ENCODE measurements at places on chromosomes 13 and 19.
A peak's percentile ranks its signal among the peaks of the same experiment; 100 is the strongest.

- DNase-seq = no peak
Observed at GRCh38 chr13:98976338-98976737, 1.5 kb downstream of the DOCK9 start.

DNA sequence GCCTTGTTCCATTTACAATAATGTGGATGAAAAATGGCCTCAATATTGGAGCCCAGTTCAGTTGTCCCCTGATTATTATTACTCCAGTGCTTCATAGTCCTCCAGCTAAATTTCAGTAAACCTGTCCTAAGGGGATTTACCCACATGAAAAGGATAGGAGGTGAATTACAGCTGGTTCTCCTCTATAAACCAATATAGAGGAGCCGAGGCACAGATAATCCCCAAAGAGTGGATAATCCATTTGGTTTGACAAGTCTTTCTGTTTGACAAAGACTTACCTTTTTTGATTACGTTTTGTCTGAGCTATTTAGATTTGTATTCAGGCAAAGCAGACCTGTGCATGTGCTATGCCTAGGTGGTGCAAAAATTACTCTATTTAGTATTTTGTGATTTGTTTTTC, 2.7 kb downstream of the CNMD start:
- no peak for DNase-seq

DNA sequence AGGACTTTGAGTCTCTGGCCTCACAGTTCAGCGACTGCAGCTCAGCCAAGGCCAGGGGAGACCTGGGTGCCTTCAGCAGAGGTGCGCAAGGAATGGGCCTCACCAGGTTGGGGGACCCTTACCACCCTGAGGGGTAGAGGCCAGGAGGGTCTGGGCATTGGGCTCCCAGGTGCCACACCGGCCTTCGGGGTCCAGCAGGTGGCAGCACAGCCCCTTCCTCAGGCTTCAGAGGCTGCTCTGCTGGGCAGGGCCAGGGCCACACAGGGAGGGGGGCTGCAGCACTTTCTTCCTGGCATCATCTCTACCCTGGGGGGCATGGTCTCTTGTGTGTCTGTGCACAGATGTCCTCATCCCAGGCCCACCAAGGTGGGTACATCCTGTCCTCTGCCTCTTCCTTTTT, 12.9 kb downstream of the PIN1 start:
- no peak for DNase-seq

- no peak for DNase-seq
Observed at GRCh38 chr19:1874554-1875185, 10.6 kb downstream of the ABHD17A start.

GRCh38 chr13:94312511-94313216, 166.8 kb downstream of the DCT start:
- peak; percentile 64 for DNase-seq

- DNase-seq = no peak
Observed at GRCh38 chr13:99566125-99567083, 65.1 kb downstream of the TM9SF2 start.

GRCh38 chr13:48526286-48526685, 6.6 kb downstream of the RCBTB2 start:
- no peak for DNase-seq

- no peak for DNase-seq
Observed at GRCh38 chr13:97526556-97526955, 92.6 kb downstream of the RAP2A start.

GRCh38 chr13:107834281-107834680, 381.1 kb downstream of the LIG4 start:
- no peak for DNase-seq
